ENCODE measurements at places on chromosomes 12 and 14. TPM values are rescaled to one million over a fixed set of nuclear protein-coding genes. Genes with fewer than 3 reads are reported as not detected.

ZNF84 gene
- 5.1 TPM for polyA plus RNA-seq

REC8 gene
- polyA plus RNA-seq, result 2.3 TPM

OR10G3 gene
- not detected for polyA plus RNA-seq

OR6C4 gene
- polyA plus RNA-seq, result not detected

KCNK13 gene
- 4.2 TPM for polyA plus RNA-seq

OLR1 gene
- polyA plus RNA-seq, result 0.88 TPM

RPS6KL1 gene
- polyA plus RNA-seq, result not detected

LGALS3 gene
- 878 TPM for polyA plus RNA-seq

KCNC2 gene
- polyA plus RNA-seq, result not detected

MSRB3 gene
- 0.25 TPM for polyA plus RNA-seq

ANO2 gene
- polyA plus RNA-seq, result not detected

C12orf42 gene
- not detected for polyA plus RNA-seq

DNA sequence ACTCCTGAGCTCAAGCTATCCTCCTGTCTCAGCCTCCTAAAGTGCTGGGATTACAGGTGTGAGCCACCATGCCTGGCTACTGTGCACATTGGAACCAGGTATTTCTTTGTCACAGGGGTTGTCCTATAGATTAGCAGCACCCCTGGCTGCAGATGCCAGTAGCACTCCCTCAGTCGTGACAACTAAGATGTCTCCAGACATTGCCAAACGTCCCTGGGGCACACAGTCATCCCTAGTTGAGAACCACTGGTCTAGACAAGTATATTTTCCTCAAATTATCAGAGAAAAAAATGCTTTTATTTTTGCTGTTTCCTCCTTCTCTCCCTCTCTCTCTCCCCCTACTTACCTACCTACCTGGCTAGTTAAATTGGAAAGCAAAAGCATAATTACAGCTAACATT, 17.9 kb upstream of the P2RX7 start:
- DNase-seq, result no peak

GRCh38 chr12:22310275-22310674, 24.2 kb downstream of the ST8SIA1 start:
- DNase-seq, result no peak

DNA sequence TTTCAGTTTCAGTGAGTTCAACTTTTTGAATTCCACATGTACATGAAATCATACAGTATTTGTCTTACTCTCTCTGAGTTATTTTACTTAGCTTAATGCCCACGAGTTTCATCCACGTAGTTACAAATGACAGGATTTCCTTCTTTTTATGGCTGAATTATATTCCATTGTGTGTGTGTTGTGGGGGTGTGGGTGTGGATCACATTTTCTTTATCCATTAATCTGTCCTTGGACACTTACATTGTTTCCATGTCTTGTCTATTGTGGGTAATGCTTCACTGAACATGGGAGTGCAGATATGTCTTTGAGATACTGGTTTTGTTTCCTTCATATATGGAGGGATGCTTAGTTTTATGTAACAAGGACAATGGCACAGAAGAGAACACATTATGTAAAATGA, 63.5 kb upstream of the TMTC1 start:
- no peak for DNase-seq

- peak; percentile 69 for DNase-seq
Observed at GRCh38 chr12:68746572-68747180, 700 bp downstream of the SLC35E3 start.

- no peak for DNase-seq
Observed at GRCh38 chr12:54601841-54602240, 13.4 kb upstream of the PPP1R1A start.

GRCh38 chr14:103476065-103476464, 46.6 kb downstream of the CKB start:
- no peak for DNase-seq

DNA sequence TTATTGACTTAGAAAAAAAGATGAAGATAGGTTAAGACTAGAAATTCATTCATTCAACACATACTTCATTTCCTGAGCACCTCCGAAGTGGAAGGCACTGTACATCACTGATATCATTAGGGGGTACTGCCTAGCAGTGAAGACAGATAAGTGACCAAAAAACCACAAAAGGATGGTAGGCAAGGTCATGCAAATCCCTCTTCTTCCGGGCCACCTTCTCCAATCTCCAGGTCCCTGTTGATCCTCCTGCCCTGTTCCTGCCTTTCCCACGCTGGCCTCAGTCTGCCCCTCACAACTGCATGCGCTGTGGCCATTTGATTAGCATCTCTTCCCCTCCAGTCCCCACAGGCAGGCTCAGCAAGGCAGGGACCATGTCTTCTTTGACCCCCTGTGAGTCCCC, 60.8 kb downstream of the SETD3 start:
- DNase-seq, result no peak

DNA sequence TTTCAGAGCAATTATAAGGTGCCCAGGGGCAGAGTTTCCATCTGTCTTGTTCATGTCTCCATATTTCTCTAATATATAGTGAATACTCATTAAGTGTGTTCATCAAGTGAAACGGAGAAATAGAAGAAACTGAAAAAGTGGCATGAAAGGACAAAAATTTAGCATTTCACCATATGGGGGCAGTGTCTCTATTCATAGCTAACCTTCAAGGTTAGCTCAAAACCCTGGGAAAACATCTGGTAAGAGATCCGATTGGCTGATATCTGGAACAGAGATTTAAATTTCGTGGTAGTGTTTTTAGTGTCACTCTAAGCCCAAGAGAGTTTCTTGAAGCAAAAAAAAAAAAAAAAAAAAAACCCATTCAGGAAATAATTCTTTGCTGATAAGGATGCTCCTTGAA, 367.5 kb downstream of the DAD1 start:
- no peak for DNase-seq

DNA sequence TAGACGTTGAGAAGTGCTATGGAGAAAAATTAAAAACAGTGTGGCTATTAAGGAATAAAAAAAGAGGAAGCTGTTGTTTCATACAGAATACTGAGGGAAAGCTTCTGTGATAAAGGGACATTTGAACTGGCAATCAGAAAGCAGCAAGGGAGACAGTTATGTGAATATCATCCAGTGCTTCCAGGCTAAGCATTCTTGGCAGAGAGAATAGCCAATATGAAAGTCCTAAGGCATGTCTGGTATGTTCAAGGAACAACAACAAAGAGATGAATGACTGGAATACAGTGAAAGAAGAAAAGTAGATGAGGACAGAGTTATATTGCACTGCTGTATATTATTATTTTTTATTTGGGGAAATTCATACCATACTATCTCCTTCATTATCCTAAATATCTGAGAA, 23.9 kb downstream of the SCAF11 start:
- no peak for DNase-seq

DNA sequence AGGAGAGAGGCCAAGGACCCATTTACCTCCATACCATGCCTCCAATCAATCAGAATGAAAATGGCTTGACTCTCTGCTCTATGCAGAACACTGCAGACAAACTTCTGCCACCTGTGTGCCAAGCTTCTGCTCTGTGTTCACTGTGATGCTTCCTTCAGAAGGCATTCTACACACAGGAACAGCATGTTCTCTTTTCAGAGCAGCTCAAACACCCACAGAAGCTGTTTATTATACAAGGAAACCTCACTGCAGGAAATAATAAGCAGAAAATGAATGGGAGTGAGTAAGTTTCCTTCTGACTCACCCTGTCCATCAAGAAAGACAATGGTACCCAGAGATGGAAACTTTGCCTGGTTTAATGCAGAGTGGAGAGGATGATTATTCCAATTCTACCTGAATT, 2.4 kb upstream of the ESR2 start:
- no peak for DNase-seq

- DNase-seq, result no peak
Observed at GRCh38 chr14:93212432-93212831, 5.4 kb downstream of the UBR7 start.

DNA sequence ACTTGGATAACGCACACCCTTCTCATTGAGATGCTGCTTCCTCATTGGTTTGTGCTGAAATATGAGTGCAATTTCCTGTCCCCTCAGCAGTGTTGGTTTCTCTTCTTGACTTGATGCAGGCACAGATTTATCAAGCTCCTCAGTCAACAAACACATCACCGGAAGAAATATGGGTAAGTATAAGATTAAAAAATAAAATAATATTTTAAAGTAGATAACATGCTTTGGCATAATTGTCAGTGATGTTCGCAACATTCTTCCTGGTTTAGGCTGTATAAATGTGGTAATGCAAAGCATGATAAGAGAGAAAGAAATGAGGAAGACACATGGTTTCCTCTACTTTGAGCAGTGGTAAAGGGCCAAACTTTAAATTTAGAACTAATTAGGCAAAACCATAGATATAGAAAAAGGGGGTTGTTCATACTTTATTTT, at the start of gene GPR65:
GPR65 (plus strand) TSS at position 86 of the 432 bp plus-strand sequence. CDS start 5,713 bp downstream, outside the sequence.
- peak; percentile 81 for DNase-seq

- peak; percentile 83 for DNase-seq
Observed at GRCh38 chr12:4269279-4269991, 4.1 kb upstream of the CCND2 start.

DNA sequence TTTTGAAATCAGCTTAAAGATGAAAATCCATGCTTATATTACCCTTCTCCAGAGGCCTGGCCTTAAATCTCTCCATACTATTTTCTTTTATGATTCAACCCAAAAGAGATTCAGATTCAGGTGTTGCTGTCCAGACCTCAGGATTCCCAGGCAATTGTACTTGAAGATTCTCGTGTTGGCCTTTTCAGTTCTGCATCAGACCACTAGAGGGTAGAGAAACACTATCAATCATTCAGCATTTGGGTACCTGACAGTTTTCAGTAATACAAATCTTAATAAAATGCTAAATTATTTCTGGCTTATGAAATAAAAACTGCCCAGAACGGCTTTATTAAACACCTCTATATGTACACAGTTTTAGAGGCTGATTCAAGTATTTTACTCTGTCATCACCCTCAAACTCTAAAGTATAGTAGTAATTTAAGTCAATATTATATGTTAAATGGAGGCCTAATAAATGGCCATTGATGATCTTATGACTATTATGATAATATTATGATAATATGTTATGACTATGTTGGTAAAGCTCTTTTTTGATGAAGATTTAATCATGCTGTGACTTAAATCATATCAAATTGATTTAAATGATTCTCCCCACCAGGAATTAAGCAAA, 301.1 kb downstream of the DUSP6 start:
- DNase-seq, result peak; percentile 70

GRCh38 chr12:126907900-126908764, 1358.8 kb upstream of the TMEM132C start:
- no peak for DNase-seq

DNA sequence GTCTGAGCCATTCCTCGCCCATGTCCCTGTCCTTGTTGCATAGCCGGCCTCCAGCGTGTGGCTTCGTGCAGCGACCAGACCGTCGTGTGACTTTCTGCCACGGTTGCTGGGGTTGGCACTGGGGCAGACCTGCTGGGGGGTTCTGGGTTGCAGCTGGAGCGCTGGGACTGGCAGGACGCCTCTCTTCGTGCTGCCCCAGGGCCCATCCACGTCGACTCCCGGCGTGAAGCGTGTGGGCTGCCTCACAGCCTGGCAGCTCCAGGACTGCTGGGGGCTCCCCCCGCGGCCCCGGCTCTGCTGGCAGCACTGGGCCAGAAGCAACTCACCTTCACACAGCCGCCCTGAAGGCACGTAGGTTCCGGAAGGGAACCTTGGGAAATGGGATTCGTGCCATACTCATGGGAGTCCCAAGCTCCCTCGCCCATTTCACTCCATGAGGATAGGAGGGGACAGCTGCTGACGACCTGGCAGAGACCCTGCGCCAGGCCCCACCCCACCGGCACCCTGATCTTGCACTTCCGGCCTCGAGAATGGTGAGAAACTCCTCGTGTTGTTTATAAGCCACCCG, 51.9 kb downstream of the GALNT9 start:
- no peak for DNase-seq

DNA sequence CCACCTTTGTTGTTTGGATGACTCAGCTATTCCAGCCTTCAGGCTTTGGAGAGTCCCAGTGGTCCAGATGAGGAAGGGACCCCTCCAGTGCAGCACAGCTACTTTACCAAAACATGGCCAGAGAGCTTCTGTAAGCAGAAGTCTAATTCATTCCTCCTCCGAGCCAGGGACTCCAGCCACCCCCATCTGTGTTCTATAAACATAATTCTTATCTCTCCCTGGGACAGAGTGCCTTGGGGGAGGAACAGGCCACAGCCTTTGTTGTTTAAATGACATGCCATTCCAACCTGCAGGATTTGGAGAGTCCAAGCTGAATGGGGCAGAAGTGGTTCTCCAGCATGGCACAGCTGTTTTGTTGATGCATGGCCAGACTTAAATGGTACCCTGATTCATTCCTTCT, 994.0 kb downstream of the TRHDE start:
- no peak for DNase-seq

DNA sequence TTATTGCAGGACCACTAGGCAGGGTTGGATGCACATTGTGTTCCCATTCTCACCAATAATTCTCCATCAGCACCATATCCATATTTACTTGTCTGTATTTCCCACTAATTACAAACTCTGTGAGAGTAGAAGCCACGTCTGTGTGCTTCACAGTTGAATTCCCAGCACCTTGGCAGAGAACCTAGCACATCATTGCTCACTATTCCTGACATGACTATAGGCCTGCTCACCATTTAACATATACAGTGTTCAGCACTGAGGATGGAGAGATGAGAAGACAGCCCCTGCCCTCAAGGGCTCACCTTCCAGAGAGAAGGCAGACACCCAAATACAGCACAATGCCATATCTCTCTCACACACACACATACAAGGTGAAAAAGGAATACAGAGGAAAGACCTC, 5.0 kb downstream of the DAD1 start:
- no peak for DNase-seq

DNA sequence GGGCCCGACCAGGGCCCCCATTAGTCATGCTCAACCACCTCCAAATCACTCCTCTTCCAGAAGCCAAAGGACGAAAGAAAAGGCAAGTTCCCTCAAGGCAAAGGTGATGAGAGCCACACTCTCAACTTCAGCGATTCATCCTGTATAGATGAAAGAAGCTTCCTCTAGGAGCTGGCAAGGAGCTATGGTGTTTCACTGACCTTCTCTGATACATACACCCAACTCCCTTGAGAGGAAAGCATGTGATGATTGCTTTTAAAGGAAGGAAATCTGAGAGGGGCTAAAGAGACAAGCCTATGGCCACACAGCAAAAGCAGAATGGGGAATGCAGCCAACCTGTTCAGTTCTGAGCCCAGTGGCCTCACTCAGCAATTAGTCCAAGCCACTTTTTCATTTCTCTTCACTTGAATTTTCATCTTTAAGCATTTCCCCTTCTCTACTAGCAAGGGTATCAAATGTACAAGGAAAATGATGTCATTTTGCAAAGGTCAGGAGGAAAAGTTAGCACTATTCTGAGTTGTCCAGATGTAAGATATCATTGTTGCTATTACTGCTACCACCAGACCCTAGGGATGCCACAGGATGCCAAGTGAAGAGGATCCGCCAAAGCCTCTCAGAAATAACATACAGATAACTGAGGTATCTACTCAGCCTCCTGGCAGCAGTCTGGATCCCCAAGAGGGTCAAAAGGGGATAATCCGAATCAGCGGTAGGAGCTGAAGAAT, 82.5 kb downstream of the MAP3K9 start:
- DNase-seq, result no peak
